ENCODE measurements at places on chromosomes 3 and 15. TPM values are rescaled to one million over a fixed set of nuclear protein-coding genes. Genes with fewer than 3 reads are reported as not detected.

DNA sequence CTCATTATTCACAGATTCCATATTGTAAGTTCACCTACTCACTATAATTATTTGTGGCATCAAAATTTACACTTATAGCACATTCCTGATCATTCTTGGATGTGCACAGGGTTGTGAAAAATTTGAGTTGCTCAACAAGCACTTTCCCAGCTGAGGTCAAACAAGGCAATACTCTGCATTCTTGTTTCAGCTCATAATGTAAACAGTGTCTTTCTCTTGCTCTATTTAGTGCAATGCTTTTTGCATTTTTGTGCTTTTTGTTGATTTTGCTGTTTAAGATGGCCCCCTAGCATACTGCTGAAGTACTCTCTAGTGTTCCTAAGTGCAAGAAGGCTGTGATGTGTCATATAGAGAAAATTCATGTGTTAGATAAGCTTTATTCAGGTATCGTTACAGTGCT is 66.7 kb upstream of the TNIK start:
- DNase-seq = no peak
- no peaks in the 10 kb centered on the region for H3K36me3 ChIP-seq
- H3K27ac ChIP-seq = no peak overlapping the region
- no peaks in the 10 kb centered on the region for H3K4me1 ChIP-seq
- no peaks in the 10 kb centered on the region for H3K27me3 ChIP-seq
- no peak overlapping the region for H3K4me3 ChIP-seq

DNA sequence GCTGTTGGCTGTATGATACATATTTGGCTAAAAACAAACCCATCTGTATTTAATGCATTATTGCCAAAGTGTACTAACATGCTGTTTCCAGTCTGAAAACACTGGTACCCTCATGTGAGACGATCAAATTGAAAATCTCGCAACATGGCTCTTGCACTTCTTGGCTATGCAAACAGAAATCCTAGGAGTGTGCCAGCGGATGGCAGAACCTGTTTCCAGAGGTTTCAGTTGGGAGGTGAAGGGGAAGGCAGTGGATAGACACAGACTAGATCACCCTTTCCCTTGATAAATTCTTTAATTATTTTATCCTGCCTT is 350.3 kb downstream of the TUSC7 start:
- H3K27me3 ChIP-seq = no peaks in the 10 kb centered on the region
- DNase-seq = no peak
- no peak overlapping the region for H3K4me3 ChIP-seq
- no peaks in the 10 kb centered on the region for H3K36me3 ChIP-seq

DNA sequence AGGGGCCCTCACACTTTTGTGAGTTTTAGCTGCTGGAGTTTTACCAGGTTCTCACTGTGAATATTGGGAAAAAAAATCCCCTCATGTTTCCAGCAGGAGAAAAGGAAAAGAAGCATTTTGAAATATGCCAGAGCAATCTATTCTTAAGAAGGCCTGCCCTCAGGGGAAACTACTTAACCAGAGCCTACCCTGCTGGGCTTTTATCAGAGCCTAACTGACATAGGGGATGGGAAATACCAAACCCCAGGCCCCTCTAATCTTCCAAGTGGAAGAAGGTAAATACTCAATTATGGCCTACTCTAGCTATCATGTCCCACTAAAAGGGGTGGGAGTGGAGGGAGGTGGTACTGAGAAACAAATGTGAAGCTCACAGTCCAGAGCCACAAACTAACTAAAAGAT is 68.7 kb upstream of the NMNAT3 start:
- H3K27ac ChIP-seq = no peak overlapping the region
- no peaks in the 10 kb centered on the region for H3K4me1 ChIP-seq
- no peaks in the 10 kb centered on the region for H3K36me3 ChIP-seq
- no peak overlapping the region for H3K4me3 ChIP-seq
- H3K27me3 ChIP-seq = no peaks in the 10 kb centered on the region

GRCh38 chr3:127175272-127175671 is 17.7 kb upstream of the PRR23E start:
- H3K36me3 ChIP-seq = no peaks in the 10 kb centered on the region
- no peak for DNase-seq
- H3K4me3 ChIP-seq = no peak overlapping the region
- no peak overlapping the region for H3K27ac ChIP-seq

- H3K27me3 ChIP-seq = no peaks in the 10 kb centered on the region
- H3K4me3 ChIP-seq = no peak overlapping the region
- H3K4me1 ChIP-seq = no peaks in the 10 kb centered on the region
- no peaks in the 10 kb centered on the region for H3K36me3 ChIP-seq
These were observed 597.3 kb downstream of the ZIC1 start for GRCh38 chr3:148006508-148006907.

GRCh38 chr15:96326328-96327154 is 4.0 kb upstream of the NR2F2 start:
- DNase-seq = no peak
- no peaks in the 10 kb centered on the region for H3K27me3 ChIP-seq
- peak overlapping the region; percentile 55 for H3K4me3 ChIP-seq
- peaks cover 6% of the 10 kb centered on the region for H3K4me1 ChIP-seq
- 0 out of 2 replicates have a peak overlapping the region, but pooled peaks have one; percentile 25 for H3K27ac ChIP-seq
- no peaks in the 10 kb centered on the region for H3K36me3 ChIP-seq

GRCh38 chr3:85535517-85535916 is 576.7 kb downstream of the CADM2 start:
- H3K4me1 ChIP-seq = no peaks in the 10 kb centered on the region
- no peak for DNase-seq
- H3K27ac ChIP-seq = no peak overlapping the region
- no peaks in the 10 kb centered on the region for H3K36me3 ChIP-seq
- no peaks in the 10 kb centered on the region for H3K27me3 ChIP-seq

DNA sequence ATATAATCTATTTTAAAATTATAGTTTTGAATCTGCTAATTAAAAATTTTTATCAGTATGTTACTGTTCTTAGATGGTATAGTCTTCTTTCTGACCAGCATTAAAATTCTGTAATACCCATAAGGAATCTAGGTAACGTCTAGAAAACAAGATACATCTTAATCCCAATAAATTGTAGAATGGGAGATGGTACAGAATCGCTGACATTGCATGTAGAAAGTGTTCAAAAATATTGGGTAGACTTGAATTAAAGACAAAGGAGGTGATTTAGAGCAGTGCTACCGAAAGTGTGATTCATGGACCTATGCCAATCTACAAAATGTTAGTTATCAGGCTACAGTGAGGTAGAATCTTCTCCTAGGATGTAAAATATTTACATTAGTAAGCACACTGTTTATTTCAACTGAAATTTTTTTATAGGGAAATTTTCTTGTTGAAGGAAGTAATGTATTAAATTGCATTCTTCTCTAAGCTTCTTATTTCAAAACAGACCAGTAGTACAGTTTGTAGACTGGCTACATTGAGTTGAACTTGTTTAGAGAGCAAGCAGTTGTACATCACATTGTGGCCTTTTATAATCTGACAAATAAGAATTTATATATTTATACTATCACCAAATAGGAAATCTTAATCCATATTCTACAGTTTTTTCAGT is 17.1 kb downstream of the MINDY2 start:
- 0 out of 2 replicates have a peak, but pooled peaks cover 3% of the 10 kb centered on the region for H3K36me3 ChIP-seq
- no peaks in the 10 kb centered on the region for H3K4me1 ChIP-seq
- no peaks in the 10 kb centered on the region for H3K27me3 ChIP-seq
- no peak overlapping the region for H3K27ac ChIP-seq
- H3K4me3 ChIP-seq = no peak overlapping the region
- no peak for DNase-seq

DNA sequence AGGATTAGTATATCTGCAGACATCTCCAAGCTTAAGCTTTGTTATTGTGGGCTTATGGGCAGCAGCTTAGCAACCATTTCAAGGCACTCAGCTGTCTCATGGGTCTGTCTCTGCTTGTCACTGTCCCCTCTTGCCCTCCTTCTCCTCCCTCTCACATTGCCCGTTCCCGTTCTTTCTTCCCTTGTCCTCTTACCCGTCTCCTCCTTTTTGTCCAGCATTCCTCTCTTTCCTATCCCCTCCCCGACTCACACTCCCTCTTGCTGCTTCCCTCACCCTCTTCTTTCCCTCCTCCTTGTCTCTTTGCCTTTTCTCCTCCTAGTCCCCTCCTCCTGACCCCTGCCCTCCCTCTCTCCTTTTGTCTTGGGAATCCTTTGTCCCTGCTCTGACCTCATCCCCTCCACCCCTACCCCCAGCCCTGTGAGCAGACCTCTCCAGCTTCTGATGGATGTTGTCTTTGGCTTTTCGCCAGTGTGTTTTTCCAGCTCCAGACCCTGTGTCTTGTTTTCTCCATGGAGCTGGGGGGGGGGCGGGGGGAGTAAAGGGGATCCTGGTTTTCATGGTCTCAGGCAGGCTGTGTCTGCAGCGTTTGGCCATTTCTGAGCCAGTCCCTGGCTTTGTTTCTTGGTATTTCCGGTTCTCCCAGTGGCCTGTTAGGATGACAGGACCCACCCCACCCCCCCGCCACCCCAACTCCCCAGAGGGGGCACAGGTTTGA is 47.9 kb upstream of the TRAK1 start:
- no peaks in the 10 kb centered on the region for H3K27me3 ChIP-seq
- no peak overlapping the region for H3K27ac ChIP-seq
- H3K4me1 ChIP-seq = peaks cover 49% of the 10 kb centered on the region

DNA sequence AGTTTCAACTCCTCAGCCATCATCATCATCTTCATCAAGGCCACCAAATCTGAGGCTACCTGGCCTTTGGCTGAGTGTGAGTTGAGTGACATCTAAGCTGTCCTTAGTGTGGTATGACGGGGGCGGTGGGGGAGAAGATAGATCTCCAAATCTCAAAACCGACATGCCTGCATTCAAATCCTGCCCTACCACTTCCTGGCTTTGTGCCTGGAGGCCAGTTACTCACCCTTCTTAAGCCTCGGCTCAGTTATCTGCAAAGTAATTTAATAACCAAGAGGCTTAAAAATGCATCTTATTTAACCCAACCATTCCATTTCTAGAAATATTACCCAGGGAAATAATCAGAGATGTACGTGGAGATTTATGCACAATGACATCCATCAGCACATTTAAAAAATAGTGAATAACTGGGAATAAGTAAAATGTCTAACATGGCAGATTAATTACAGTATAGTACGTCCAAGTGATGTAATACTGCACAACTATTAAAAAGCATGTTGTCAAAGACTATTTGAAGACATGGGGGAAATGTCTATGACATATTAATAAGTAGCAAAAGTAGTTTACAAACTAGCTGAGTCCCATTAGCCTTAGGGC is 167.4 kb downstream of the NTRK3 start:
- H3K4me3 ChIP-seq = no peak overlapping the region
- H3K27me3 ChIP-seq = no peaks in the 10 kb centered on the region
- DNase-seq = no peak
- no peaks in the 10 kb centered on the region for H3K4me1 ChIP-seq
- H3K27ac ChIP-seq = no peak overlapping the region

- H3K27me3 ChIP-seq = no peaks in the 10 kb centered on the region
- peak; percentile 51 for DNase-seq
- peak overlapping the region; percentile 40 for H3K27ac ChIP-seq
- H3K4me1 ChIP-seq = peaks cover 12% of the 10 kb centered on the region
- peak overlapping the region; percentile 79 for H3K4me3 ChIP-seq
These were observed 20.7 kb downstream of the SHF start for GRCh38 chr15:45166834-45167630.

FHIT gene
- 10.3 TPM for total RNA-seq

XCR1 gene
- 0.13 TPM for total RNA-seq

ATP10A gene
- 1.5 TPM for total RNA-seq

STRC gene
- 0.28 TPM for total RNA-seq

ZBED2 gene
- 0.32 TPM for total RNA-seq

SPTBN5 gene
- 0.18 TPM for total RNA-seq

SMCO1 gene
- not detected for total RNA-seq
